ENCODE measurements at places on chromosomes 2 and 18.
A peak's percentile ranks its signal among the peaks of the same experiment; 100 is the strongest.

GRCh38 chr2:171407030-171407675 is 26.6 kb downstream of the METTL8 start:
- no peak for DNase-seq

DNA sequence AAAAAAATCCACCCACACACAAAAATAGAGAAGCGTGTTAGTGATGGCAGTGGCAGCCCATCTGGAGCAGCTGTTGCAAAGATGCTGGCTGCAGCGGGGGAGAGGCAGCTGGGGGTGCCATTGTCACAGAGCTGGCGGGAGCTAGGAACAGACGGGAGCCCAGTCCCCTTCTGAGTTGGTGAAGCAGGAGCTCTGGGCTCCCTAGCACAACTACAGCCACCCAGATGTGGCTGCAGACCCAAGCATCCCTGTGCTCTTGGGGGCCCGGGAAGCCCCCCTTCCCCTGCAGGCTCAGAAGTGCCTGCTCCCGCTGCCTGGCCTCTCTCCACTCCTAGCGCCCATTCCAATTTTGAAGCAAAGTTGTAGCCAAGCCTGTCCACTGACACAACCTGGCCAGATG is 366.6 kb upstream of the MC4R start:
- peak; percentile 8 for DNase-seq

DNA sequence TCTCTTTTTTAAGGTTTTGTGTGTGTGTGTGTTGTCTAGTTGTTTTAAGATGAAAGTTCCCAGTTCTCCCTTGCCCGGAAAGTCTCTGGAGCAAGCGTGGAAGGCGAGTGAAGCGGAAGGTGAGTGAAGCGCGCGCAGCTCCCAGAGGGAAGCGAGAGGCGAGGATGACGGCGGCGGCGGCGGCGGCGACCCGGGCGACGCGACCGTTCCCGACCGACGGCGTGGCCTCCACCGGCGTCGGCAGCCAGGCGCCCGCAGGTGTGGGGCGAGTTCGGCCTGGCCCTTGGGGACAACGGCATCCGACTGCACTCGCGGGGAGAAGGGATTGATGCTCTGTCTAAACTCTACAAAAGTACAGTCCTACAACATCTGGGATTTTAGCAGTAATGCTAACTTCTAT is 321.9 kb downstream of the CELF4 start:
- DNase-seq = peak; percentile 63

GRCh38 chr2:232418466-232419244 is 12.0 kb downstream of the ALPG start:
- peak; percentile 70 for DNase-seq

DNA sequence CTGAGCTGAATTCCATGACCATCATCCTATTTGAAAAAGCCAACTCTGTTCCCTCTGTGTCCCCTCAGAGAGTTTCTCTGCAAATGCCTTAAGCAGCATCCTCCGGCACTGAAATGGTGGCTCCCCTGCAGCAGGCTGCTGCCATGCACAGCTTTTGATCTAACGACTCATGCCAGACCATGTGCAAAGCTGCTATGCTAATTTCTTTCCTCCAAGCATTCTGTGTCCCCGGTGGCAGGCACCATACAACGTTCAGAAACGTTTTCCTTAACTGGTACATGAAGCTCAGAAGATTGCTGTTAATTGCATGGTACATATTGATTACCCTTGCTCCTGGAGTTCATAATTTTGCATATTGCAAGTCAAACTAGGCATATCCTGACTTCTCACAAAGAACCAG is 336.8 kb downstream of the RBM43 start:
- DNase-seq = no peak

DNA sequence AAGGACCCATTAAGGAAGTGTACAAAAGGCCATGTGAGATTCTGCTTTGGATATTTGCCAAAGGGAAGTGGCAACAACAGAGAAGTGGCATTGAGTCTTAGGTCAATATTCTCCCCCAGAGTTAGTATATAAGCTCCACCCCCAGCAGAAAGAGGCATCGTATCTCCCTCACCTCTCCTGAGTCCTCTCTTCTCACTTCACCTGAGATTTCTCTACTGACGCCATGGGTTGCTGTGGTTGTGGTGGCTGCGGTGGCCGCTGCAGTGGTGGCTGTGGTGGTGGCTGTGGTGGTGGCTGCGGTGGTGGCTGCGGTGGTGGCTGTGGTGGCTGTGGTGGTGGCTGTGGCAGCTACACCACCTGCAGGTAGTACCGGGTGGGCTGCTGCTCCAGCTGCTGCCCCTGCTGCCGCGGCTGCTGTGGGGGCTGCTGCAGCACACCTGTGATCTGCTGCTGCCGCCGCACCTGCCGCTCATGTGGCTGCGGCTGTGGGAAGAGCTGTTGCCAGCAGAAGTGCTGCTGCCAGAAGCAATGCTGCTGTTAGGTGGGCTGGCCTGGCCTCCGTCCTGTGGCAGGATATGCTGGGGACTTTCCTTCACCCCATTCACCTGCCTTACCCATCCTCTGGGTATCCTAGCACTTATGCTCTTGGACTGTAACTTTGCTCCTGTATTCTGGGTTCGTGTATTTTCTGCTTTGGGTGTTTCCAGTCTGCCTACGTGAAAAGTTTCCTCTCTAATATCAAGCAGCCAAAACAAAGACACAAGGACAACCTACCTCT is 5.9 kb downstream of the SCYGR3 start:
- no peak for DNase-seq

DNA sequence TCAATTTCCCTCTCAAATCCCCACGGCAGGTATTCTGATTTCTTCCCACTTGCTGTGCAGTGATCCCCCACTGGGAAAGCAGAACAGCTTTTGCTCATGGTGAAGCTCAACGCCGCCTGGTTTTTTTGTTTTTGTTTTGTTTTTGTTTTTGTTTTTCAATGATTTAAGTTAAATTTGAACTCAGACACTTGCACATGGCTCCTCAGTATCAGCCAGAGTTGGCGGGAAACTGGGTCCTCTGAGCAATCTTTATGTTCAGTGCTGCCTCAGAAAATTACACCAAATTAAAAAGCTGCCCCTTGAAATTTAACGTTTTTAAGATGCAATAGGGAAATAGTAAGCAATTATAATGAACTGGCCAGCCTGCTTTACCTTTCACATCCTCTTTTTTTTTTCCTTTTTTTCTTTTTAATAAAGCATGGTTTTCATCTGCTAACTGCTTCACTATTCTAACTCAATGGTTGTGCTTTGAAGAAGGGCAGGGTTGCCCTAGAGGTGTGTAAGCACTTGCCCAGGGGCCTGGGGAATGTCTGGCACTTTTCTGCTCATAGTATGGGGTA is 277.0 kb upstream of the HNRNPA3 start:
- no peak for DNase-seq

DNA sequence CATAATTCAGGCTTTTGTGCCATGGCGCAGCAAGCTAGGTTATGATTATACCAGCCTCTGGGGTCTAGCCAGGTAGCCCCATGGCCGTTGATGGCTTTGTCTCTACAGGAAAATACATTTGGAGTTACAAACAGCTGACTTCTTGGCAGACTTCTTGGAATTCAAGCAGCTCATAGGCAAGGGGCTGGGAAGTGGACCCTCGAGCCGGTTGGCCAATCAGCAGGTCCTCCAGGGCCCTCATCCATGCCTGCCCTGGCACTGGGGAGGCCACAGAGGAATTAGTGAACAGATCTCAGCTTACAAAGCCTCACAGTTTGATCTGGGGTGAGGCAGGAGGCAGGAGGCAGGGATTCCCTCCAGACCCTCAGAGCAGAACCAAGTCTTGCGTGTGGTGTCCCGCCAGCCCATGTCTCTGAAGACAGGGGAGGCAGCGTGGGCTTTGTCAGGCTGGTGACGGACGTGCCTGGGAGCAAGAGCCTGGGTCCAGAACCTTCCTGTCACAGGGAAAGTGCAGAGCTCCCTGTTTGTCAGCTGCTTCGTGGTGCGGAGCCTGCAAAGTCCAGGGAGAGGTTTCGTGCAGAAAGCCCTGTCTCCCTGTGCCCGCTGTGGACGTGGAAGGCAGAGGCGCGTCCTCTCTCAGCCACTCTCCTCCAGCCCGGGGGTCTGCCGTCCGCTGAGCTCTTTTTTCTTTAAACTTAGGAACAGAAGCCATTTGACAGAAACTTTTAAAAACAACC is 131.7 kb downstream of the KLHL29 start:
- no peak for DNase-seq

- DNase-seq = no peak
These were observed 69.4 kb upstream of the EPAS1 start for GRCh38 chr2:46227674-46228289.

GRCh38 chr2:31312898-31313297 is 78.9 kb downstream of the EHD3 start:
- no peak for DNase-seq

DNA sequence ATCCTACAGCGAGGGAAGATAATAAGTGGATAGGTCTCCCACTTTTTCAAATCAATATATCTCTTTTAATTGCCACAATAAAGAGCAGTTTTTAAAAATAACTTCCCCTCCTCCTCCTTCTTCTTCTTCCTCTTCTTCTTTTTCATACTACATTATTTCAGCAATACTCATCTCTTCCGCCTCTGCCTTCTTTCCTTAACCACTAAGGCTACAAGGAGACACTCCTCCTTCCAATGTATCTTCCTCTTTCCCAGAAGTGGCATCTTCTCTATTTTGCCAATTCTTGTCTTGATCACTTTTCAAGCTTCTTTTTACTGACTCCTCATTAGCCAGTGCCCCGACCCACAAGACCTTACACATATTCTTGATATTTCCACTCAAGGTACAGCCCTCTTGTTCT is 546.6 kb upstream of the CHAC2 start:
- DNase-seq = no peak

GRCh38 chr2:56118474-56118873 is 65.3 kb upstream of the CCDC85A start:
- peak; percentile 53 for DNase-seq

Measured in GM23338 (cell line).